Psoas muscle (tissue), 8 donors: ENCODE measurements at places on chromosomes 7 and 10. TPM values are rescaled to one million over a fixed set of nuclear protein-coding genes. Genes with fewer than 3 reads are reported as not detected.

DNA sequence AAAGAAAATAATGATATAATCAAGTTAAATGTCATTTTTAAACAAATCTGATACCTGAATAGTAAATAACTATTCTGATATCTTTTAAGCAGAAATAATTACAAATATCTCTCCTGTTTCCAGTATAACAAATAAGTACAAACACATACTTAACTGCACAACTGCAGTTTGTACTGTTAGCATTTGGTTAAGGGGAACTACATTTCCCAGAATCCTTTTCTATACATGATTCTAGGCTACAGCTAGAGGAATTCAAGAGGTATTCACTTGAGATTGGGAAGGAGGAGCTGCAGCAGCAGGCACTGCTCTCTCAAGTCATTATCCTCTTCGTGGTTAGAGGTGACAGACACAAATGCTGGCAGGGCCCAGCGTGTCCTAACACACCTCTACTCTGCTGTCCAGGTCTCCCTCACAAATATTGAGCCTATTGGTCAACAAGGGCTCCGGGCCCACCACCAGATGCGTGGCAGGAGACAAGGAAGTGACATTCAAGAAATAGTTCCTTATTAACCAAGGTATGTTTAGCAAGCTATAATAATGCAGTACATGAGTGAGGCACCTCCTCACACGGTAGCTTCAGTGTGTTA lies 255.1 kb upstream of the MKLN1 start:
- no peak for DNase-seq

- DNase-seq: peak; percentile 69
Observed at GRCh38 chr7:149625340-149625946, 127.8 kb upstream of the ZNF746 start.

DNA sequence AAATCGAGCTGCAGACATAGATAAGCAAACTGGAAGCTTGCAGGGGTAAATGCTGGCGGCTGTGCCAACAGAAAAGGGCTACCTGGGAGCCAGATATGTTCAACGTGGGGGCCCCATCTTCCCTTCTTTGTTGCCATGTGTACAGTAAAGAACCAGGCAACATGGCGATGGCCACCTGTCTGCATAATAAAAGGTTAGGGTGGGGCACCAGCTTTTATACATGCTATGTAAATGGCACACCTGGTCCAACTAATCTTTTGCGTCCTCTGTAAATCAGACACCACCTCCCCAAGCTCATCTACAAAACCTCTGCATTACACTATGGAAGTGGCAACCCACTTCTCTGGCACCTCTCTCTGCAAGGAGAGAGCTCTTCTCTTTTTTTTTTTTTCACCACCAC lies 13.9 kb downstream of the BUD31 start:
- no peak for DNase-seq

- DNase-seq: no peak
Observed at GRCh38 chr10:116803451-116804249, 45.6 kb upstream of the ENO4 start.

GRCh38 chr10:10126218-10126617 lies 891.5 kb upstream of the CELF2 start:
- DNase-seq: no peak

DNA sequence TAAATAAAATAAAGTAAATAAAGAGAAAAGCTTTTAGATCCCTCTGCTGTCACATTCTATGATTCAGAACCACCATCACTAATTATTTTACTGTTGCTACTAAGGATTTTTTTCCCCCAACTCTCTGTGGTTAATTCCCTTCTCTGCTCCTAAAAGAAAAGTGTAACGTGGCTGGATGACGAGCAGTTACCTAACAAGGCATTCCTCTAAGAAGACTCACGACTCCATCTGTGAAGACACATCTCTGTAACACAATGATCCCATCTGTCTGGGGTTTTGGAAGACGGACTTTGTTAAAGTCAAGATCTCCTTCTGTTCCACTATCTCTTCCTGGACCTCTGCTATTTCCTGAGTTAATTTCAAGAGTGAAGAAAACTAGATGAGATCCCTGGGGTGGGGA lies 179.9 kb downstream of the SFMBT2 start:
- no peak for DNase-seq

GRCh38 chr10:119469846-119470245 lies 72.7 kb downstream of the RGS10 start:
- no peak for DNase-seq

ANKRD1 gene
- 1,443 TPM for polyA plus RNA-seq

SPDYE2 gene
- 0.05 TPM for polyA plus RNA-seq

NSUN5 gene
- 42.9 TPM for polyA plus RNA-seq

SLC26A5 gene
- polyA plus RNA-seq: not detected

HOXA3 gene
- polyA plus RNA-seq: 0.65 TPM

SYT15B gene
- not detected for polyA plus RNA-seq

NPY4R gene
- not detected for polyA plus RNA-seq

PNLIP gene
- 0.03 TPM for polyA plus RNA-seq
